Naive B cell (primary cell): ENCODE measurements at places on chromosomes 13 and 19. TPM values are rescaled to one million over a fixed set of nuclear protein-coding genes. Genes with fewer than 3 reads are reported as not detected.

DNA sequence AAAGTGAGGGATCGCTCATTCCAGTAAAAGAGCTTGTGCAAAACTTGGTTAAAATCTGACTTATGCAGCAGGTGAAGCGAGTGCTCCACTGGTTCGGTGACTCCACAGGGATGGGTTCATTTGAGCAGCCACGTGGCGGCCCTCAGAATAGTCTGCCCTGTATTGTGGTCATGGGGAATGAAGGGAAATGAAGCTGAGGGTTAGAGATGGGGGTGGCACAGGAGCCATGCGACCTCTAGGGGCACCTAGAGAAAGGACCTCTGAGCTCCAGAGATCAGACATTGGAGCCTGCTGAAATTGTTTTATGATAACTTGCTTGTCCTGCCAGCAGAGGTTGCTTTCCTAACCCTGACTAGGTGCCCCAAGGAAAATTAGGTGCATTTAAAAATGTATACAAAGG, 26.6 kb downstream of the CBY2 start:
- DNase-seq, result no peak

DNA sequence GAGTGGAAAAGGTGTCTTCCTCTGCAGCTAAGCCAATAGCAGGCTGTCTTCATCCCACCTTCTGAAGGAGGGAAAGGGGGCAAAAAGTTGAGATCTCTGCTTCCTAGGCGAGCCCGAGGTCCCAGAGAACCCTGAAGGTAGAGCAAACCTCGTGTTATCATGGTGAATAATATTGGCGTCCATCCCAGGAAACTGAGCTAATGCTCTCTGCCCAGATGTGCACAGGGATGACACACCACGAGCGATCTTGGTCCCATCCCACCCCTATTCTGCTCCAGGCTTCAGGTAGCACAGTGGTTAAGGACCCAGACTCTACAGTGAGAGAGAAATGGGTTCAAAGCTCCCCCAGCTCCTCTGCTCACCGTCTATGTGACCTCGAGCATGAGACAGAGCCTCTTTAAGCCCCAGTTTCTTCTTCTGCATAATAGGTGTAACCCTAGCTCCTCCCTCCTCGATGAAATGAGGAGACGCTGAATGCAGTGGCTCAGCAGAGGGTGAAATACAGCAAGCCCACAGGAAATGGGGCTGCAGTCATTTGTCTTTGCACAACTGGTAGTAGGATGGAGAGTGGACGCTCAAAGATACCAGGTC, 9.9 kb upstream of the CEACAM20 start:
- no peak for DNase-seq

GRCh38 chr19:5778402-5778801, 6.1 kb downstream of the PRR22 start:
- no peak for DNase-seq

- no peak for DNase-seq
Observed at GRCh38 chr19:7848779-7849457, 18.9 kb downstream of the EVI5L start.

URAD gene
- not detected for polyA plus RNA-seq

DLEU7 gene
- not detected for polyA plus RNA-seq
